ENCODE measurements at places on chromosomes 1 and 21.
A peak's percentile ranks its signal among the peaks of the same experiment; 100 is the strongest.

GRCh38 chr1:226410958-226411357 is 3.1 kb upstream of the PARP1 start:
- DNase-seq, result no peak

DNA sequence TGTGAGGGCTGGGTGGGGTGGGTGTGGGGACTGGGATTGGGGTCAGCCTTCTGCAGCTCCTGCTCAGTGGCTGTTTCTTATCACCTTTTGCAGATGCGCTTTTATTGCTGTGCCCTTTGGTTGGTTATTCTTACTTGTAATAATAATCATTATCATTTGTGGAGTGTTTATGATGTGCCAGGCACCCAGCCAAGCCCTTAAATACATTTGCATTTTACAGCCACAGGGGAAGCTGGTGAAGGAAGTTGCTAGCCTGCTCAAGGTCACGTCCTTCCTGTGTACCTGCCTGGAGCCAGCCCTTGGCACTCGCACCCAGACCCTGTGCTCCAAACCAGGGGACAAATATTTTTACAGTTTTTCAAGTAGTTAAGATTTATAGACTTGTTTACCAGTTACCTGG is 144.0 kb downstream of the PGBD5 start:
- DNase-seq, result peak; percentile 26

- DNase-seq, result no peak
Observed at GRCh38 chr21:38351176-38351959, 94.6 kb downstream of the KCNJ15 start.

- no peak for DNase-seq
Observed at GRCh38 chr1:31706384-31707058, 2.7 kb upstream of the COL16A1 start.

- DNase-seq, result no peak
Observed at GRCh38 chr1:77288275-77288674, 6.5 kb downstream of the AK5 start.

DNA sequence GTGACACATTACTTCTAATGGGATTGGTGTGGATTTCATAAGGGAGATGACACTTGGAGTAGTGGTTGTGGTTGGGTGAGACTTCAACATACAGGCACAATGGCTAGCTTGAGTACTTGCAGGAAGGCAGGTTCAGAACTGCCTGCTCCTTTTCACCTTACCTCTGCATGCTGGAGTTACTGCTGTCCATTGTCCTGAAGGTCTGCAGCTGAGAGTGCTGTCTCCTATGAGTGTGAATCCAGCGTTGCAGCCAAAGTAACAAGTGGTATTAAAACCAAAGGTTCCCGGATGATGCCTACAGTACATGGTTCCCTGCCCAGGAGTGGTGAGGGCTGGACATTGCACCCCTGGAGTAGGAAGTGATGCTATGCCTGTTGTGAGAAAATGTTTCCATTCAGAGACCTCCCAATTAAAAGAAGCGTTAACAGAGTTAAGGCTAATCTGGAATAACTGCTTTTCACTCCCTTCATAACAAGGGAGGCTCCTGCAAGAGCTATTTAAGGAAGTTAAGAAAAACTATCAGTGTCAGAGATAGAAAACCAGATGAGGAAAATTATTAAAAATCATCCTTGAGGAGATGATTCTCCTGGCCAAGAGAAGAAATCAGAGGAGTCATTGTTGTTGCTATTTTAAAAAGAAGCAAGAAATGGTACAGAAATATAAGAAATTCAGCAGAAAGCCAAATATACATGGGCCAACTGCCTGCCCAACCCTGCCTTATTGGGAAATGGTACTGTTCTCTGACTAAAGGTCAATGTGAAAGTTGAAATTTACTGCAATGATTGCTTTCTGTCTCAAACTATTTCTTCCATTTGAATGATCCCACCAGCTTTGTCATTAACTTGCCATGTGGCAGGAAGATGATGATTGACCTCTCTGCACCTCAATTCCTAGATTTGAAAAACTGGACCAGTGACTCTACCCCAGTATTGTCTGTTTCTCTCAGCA is 9.8 kb upstream of the F5 start:
- DNase-seq, result peak; percentile 58

- no peak for DNase-seq
Observed at GRCh38 chr1:169577981-169578738, 8.1 kb downstream of the F5 start.

DNA sequence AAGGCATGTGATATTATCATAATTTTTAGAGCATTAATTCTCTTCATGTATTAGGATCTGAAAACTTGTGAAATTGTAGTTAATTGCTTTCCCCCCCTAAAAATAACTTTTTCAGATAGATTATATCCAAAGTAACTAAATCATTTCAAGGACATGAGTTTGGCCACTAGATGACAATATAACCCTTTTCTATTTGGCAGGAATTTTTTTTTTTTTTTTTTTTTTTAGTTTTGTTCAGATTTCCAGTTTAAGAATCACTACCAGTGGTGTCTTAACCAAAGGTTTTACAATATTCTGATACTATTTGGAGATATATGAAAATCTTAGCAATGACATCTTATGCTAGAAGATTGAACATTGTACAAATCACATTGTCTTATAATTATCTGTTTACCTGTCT is 370.8 kb downstream of the AMY1C start:
- DNase-seq, result no peak

DNA sequence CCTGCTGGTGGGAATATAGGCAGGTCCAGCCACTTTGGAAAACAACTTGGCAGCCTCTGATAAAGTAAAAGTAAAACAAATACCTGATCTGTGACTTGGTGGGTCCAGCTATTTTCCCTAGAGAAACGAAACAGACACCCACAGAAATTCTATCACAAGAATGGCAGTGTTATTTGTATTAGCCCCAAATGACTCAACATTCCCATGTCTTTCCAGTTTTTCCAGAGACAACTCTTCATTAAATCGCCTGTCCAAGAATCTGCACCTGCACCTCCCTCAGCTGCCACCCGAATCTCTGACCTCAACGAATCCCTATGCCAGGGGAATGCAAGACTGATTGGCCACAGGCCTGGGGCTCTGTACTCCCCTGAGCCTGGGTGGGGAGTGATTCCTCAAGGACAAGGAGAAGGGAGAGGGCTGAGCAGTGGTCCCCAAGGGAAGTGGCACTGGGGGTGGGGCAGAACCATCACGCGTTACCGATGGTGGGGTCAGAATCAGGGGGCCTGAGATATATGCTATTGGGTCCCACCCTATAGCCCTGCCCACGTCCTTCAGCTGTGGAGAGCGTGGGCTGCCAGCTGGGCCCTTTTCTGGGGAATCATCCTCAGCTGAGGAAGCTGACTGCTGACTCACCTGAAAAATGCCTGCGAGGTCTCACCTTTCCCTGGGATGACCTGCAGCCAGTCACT is 553.0 kb downstream of the PTPRU start:
- DNase-seq, result no peak

- no peak for DNase-seq
Observed at GRCh38 chr1:211490038-211490678, 1.8 kb downstream of the RD3 start.

DNA sequence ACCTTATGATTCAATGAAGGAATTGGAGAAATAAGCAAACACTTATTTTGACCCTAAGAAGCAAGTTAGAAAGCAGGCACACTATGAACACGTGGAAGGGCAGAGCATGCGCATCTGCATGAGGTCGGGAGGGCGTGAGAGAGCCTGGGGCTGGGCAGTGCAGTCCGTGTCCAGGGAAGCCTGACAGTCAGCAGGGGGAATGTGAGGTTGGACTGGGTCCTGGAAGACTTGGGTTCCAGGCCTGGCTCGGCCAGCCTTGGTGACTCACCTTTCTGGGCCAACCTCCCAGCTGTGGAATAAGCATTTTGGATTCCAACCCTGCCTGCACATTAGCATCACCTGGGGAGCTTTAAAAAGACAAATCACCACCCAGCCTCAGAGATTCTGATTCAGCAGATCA is 26.6 kb upstream of the LMX1A start:
- no peak for DNase-seq

- DNase-seq, result no peak
Observed at GRCh38 chr1:37471345-37472231, 2.8 kb upstream of the ZC3H12A start.

- DNase-seq, result peak; percentile 50
Observed at GRCh38 chr21:35400233-35400939, 351.3 kb upstream of the RUNX1 start.

GRCh38 chr1:56132520-56132919 is 446.8 kb downstream of the PLPP3 start:
- no peak for DNase-seq

GRCh38 chr1:29836651-29837646 is 600.6 kb downstream of the PTPRU start:
- DNase-seq, result no peak

GRCh38 chr1:244409701-244410100 is 42.0 kb downstream of the ADSS2 start:
- DNase-seq, result no peak

- no peak for DNase-seq
Observed at GRCh38 chr1:150765296-150765976, at the start of gene CTSS. Gene CTSS, minus strand, starts transcription at chr1:150765778. Its CDS starts 1,015 bp downstream, at chr1:150764763.

GRCh38 chr21:19322360-19322759 is 918.8 kb upstream of the TMPRSS15 start:
- DNase-seq, result no peak

DNA sequence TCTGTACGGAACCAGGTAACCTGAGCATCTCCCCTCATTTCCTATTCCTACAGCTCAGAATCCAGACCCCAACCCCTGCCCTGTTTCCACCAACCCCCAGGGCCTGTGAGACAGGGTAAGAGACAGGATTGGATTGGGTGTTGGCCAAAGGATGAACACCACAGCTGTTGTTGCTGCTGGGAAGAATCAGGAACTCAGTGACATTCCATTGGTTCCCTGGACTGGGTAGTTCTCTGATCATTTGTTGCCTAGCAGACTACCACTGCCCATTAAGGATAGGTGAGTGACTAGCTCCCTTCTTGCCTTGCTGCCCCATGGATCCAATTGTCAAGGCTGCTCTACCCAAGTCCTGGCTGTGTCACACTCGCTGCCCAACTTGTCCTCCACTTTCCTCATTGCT is 10.0 kb downstream of the NCSTN start:
- no peak for DNase-seq

DNA sequence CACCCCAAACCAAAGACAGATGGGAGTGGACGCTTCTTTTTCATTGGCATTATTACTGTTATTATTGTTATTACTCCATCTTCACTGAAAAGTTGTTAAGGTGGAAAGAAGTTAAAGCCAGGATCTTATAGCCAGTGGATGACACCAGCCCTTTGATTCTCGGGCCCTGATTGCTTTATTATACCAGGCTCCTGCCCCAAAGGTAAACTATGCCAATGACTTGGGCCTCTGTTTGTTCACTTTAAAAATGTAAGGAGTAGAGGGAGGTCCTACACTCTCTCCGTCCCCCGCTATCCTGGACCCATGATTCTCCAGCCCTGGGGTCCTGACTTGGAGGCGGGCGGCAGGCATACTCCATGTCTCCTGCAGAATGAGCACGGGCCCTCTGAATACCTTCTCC is 106.8 kb downstream of the TOMM20 start:
- no peak for DNase-seq

DNA sequence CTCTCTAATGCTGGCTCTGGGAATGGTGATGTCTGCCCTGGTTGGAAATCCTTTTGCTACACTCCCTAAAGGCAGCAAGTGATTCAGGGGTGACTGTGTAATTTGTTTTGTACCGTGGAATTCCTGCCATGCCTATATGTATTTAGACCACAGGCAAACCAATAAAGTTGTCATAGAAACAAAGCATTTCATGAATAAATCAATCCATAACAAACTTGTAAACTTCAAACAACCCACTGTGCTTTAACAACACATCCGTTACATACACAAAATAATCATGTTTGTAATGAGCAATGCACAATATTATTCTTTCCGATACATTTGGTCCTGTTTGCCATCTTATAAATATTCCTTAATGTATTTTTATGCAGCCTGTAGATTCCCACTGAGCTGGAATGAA is 330.3 kb upstream of the SNX7 start:
- no peak for DNase-seq

DNA sequence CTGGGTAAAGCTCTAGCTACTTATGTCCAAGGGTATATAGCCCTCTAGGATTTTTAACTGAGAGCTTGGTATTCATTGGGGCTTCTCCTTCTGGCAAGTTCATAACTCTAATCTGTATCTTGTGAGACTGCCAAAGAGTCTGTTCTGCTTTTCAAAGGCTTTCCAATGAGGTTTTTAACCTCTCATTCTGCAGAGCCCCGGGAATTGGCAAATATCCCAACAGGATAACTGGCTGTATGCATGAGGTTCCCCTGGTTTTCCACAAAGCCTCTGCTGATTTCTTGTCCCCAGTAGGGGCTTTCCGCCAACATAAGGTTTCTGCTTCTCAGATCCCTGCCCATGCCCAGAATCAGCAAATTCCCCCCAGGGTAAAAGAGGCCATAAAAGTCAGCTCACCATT is 40.9 kb downstream of the RPL5 start:
- no peak for DNase-seq

DNA sequence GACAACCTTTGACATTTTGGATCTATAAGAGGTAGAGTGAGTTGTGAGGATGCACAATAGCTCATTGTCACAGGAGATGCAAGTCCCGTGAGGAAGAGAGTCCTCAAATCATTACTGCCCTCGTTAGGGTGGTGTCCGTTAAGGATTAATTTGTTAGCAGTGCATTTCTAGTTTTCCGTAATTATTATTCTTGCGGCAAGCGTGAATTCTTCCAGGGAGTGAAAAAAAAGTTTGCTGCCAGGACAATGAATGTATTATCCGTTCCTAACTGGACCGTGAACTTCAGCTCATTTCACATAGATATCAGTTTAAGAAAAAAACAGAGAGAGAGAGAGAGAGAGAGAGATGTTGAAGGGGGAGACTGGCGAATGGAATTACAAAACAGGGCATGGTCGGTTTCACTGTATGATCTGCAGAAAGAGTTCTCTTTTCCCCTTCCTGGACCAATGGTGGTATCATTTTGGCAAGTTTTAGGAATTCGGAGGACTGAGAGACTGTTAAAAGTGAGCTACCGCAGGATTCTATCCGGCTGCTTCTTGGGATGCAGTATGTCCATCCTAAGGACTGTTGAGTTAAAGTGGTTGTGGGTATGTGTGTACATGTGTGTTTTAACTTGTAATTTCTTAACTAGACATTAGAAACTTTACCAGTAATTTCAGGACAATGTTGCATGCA is 216.0 kb upstream of the NFIA start:
- DNase-seq, result no peak

DNA sequence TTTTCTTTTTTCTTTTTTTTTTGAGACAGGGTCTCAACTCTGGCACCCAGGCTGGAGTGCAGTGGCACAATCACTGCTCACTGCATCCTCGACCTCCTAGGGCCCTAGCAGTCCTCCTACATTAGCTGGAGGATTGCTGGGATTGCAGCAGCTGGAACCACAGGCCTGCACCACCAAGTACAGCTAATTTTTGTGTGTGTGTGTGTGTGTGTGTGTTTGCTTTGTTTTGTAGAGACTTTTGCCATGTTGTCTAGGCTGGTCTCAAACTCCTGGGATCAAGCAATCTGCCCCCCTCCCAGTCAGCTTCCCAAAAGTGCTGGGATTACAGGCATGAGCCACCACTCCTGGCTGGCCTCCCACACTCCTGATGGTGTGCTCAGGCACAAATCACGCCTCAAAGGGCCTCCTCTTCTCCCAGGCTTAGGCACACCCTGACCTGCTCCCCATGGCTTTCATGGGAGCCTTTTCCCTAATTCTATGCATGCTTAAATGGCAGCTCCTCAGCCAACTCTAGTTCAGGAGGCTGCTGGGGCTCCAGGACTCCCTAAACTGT is 9.4 kb downstream of the FAM229A start:
- DNase-seq, result no peak

Data from activated naive CD4-positive, alpha-beta T cell treated with anti-CD3 and anti-CD28 coated beads, Interleukin-2, amount 10 ng/mL, durations not matched to agents 7 days and 5 days (primary cell).